ENCODE measurements at places on chromosomes 3 and 15. TPM values are rescaled to one million over a fixed set of nuclear protein-coding genes. Genes with fewer than 3 reads are reported as not detected.
A peak's percentile ranks its signal among the peaks of the same experiment; 100 is the strongest.

The LNP1 gene
- 7.1 TPM for total RNA-seq

The MEX3B gene
- total RNA-seq, result 5.6 TPM

DNA sequence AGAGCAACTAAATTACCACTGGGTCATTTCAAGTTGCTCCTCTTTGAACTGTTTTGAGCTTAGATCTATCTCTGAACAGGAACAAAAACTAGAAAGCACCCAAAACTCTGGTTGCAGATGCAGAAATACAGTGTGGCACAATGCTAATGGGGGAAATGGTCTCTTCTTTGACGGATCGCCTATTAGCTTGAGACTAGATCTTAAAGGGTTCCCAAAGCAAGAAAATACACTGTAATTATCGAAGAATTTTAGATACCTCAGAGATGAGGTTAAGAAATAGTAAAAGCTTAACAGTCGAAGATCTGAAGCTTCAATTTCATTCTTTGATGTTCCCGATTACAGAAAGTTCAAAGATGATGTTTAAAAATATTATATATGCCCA, 818 bp downstream of the PPP1R2 start:
- H3K27me3 ChIP-seq, result peaks cover 13% of the 10 kb centered on the region
- no peak overlapping the region for H3K27ac ChIP-seq
- peaks cover 3% of the 10 kb centered on the region for H3K4me1 ChIP-seq
- peak overlapping the region; percentile 93 for H3K4me3 ChIP-seq
- no peaks in the 10 kb centered on the region for H3K36me3 ChIP-seq
- DNase-seq, result no peak

The B4GALT4 gene
- total RNA-seq, result 131 TPM

- no peak overlapping the region for H3K27ac ChIP-seq
- no peaks in the 10 kb centered on the region for H3K36me3 ChIP-seq
- H3K27me3 ChIP-seq, result no peaks in the 10 kb centered on the region
- H3K4me3 ChIP-seq, result no peak overlapping the region
- no peaks in the 10 kb centered on the region for H3K4me1 ChIP-seq
Observed at GRCh38 chr15:99385865-99386264, 134.6 kb downstream of the LRRC28 start.

DNA sequence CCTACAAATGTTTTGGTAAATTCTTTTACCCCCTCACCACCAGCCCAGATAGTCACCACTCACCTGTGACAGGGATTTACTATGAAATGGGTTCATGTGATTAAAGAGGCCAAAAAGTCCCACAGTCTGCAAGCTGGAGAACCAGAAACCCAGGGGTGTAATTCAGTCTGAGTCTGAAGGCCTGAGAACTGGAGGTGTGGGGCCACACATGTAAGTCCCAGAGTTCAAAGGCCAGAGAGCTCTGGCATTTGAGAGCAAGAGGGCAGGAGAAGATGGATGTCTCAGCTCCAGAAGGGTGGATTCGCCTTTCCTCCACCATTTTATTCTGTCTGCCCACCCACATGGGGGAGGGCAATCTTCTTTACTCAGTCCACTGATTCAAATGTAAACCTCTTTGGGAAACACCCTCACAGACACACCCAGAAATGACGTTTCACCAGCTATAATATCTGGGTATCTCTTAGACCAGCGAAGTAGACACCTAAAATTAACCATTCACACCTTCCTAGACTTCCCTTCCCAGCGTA, 11.9 kb downstream of the RTP3 start:
- no peaks in the 10 kb centered on the region for H3K4me1 ChIP-seq
- no peak overlapping the region for H3K4me3 ChIP-seq
- no peak overlapping the region for H3K27ac ChIP-seq
- no peak for DNase-seq

- peaks cover 5% of the 10 kb centered on the region for H3K36me3 ChIP-seq
- H3K27ac ChIP-seq, result no peak overlapping the region
- H3K4me1 ChIP-seq, result no peaks in the 10 kb centered on the region
- no peak for DNase-seq
Observed at GRCh38 chr3:185059766-185060165, 93.1 kb downstream of the C3orf70 start.

GRCh38 chr3:17231537-17232261, 346.9 kb downstream of the PLCL2 start:
- no peak overlapping the region for H3K27ac ChIP-seq
- no peak overlapping the region for H3K4me3 ChIP-seq
- H3K4me1 ChIP-seq, result no peaks in the 10 kb centered on the region
- H3K36me3 ChIP-seq, result no peaks in the 10 kb centered on the region
- H3K27me3 ChIP-seq, result no peaks in the 10 kb centered on the region

GRCh38 chr15:68001811-68002210, 52.3 kb upstream of the PIAS1 start:
- no peak for DNase-seq
- H3K4me1 ChIP-seq, result no peaks in the 10 kb centered on the region
- H3K4me3 ChIP-seq, result no peak overlapping the region
- H3K36me3 ChIP-seq, result no peaks in the 10 kb centered on the region
- H3K27ac ChIP-seq, result no peak overlapping the region

Measured in endodermal cell (in vitro differentiated cells).